Fibroblast of the conjunctiva (primary cell): ENCODE measurements at places on chromosomes 4 and X.

DNA sequence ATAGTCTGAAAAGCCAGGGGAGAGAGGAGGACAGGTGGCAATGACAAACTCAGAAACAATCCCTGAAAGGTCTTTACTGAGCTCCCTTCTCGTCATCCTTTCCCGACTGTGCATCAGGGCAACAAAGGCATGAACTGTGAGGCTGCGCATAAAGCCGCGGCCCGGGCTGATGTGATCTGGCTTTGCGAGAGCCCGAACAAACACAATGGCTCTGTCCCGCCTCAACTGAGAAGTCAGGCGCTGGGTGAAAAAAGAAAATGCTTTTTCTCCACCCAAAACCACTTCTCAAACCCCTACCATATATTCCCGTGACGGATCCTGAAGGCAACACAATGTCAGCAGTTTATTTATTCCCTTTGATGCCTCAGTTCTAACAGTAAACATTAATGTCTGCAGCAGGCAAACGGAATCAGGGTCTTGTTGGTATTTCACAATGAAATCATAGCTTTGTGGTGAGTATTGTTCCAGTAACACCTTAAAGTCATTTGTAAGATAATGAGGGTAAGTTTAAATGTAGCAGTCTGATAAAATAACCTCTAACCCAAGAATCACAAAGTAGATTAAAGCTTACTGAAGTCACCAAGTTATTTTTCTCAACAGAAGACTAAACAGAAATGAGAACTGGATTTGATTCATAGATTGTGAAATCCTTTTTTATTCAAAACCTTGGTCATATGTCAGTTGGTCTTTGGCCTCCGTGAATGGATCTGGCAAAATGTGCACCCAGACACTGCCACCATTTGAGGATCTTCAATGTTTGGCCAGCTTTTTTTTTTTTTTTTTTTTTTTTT is 67.4 kb downstream of the APBB2 start:
- DNase-seq = no peak

- DNase-seq = no peak
These were observed 206.7 kb upstream of the CNKSR2 start for GRCh38 chrX:21167494-21167893.

DNA sequence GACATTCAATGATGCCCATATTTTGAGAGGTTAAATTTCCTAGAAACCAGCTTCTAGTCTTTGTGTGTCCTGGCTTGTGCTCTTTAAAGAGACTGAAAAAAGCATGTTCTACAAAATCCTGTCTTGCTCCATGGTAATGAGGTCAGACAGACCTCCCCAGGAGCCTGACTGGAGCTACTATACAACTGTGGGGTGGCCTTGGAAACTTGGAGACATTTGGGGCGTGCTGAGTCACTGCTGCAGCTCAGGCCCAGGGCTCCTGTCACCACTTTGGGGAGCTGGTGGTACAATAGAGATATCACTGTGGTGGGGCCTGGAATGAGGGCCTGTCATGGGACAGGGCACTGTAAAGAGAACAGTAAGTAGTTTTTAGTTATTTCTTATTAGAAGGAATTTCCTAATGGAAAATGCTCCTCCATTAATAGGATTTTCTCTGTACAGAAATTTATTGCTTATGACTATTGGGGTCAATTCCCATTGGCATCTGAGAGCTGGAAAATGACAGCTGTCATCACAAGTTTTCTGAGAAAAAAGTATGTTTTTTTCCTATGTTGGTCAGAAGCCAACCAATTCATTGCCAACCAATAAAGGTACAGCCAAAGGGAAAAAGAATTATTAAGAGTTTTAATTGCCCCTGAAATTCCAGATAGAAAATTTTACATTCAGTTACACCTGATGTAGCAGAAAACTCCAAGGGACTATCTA is 207.4 kb upstream of the JADE1 start:
- peak; percentile 50 for DNase-seq

GRCh38 chr4:1994938-1995337 is 13.8 kb downstream of the NELFA start:
- no peak for DNase-seq

- no peak for DNase-seq
These were observed 42.8 kb downstream of the BCORL1 start for GRCh38 chrX:130025256-130025655.

GRCh38 chrX:111650845-111651244 is 30.1 kb upstream of the ALG13 start:
- no peak for DNase-seq

DNA sequence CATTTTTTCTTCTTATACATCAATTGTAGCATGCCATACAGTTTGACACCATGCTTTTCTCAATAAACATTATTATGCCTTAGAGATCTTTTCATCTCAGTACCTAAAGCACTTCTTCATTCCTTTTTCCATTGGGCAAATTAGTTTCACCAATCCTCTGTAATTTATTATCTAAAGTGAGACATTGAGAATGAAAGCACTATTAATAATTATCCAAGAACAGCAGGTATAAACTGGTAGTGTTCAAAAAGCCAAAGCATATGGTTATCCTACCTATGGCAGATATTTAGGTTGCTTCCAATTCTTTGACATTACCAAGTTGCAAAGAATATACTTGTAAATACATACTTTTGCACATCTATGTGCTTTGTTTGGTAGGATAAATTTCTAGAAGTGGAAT is 15.6 kb downstream of the LAMTOR3 start:
- no peak for DNase-seq

GRCh38 chr4:143084566-143084965 is 100.2 kb upstream of the USP38 start:
- no peak for DNase-seq

- DNase-seq = no peak
These were observed 270.6 kb upstream of the SLC7A11 start for GRCh38 chr4:138512756-138513155.

GRCh38 chr4:187436251-187436650 is 559.3 kb upstream of the ZFP42 start:
- DNase-seq = no peak

DNA sequence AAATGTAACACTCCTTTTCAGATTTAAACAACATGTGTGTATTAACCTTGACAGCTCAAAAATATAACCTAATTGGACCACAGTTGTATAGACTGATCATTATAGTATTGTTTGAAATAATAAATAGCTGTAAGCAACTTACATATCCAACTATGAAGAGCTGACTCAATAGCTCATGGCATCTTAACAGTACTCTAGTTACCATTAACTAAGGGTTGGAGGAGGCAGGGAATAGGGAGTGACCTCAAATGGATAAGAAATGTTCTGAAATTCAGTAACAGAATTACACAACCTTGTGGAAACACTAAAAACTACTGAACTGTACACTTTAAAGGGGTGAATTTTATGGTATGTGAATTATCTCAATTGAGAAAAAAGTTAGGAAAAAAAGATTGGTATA is 136.5 kb upstream of the CPEB2 start:
- peak; percentile 37 for DNase-seq

GRCh38 chr4:76518241-76518640 is 83.2 kb downstream of the SHROOM3 start:
- no peak for DNase-seq

DNA sequence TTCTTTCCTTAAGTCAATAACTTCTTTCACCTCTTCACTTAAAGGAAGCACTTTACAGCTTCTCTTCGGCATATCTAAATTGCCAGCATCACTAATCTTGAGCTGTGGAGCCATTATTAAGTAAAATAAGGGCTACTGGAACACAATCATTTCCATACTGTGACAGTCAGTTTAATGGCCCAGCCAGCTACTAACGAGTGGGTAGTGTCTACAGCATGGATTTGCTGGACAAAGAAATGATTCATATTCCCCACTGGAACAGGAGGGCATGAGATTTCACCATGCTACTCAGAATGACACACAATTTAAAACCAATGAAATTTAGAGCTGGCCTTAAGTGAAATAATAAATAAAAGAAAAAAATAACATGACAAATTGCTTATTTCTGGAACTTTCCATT is 72.1 kb downstream of the DDIT4L start:
- no peak for DNase-seq

DNA sequence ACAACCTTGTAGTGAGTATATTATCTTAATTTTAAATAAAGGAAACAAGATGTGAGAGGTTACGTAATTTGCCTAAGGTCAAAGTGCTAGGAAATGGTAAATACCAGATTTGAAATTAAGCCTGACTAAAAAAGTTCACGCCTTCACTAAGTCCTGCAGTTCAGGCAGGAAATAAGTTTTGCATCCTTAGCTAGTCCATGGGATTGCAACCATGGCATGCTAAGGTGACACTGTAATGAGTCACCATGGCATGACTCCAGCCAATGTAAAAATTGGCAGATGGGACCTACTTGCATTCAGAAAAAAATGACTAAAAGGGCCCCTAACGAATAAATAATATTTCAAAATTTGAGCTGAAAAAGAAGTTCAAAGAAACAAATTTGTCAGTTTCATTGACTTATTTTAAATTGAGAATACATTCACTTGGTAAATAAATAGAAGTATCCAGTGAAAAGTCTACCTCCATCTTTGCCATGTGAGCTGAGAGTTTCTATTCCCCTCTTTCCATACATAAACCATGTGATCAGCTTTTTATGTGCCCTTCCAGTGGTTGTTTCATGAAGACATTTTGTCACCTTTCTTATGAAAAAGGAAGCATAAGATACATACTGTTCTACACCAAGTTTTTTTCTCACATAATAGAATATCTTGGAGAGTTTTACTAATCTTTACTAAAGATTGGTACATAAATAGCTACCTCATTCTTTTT is 72.4 kb downstream of the ANKRD50 start:
- peak; percentile 68 for DNase-seq

GRCh38 chr4:58809948-58810347 is 1699.8 kb upstream of the IGFBP7 start:
- no peak for DNase-seq

GRCh38 chrX:40391662-40392061 is 189.1 kb upstream of the ATP6AP2 start:
- no peak for DNase-seq

DNA sequence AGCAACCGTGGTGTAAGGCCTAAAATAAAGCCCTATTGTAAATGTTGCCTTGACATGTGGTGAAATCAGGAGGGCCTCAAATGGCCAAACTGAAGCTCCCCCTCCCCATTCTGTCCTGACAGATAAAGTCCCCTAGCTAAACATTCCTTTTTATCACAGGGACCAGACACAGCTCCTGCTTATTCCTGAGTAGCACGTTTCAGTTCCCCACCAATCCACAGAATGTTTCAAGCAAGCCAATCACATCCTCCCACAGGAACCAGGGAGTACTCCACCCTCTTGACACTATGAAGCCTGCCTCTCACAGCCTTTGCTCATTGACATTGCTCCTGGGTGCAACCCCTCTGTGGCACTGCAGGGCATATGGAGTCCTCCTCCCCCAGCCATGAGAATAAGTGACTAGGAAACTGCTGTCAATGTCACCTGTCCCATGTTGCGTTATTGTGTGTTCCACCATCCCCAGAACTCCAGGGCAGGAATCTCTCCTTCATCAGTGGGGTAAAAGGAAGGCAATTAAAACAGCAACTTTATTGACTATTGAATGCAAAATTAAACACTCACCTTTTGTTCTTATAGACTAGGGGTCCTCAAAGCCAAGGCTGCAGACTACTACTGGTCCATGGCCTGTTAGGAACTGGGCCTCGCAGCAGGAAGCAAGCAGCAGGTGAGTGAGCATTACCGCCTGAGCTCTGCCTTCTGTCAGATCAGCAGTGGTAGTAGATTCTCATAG is 128.1 kb downstream of the COL25A1 start:
- DNase-seq = no peak

GRCh38 chr4:125801373-125801772 is 486.6 kb downstream of the FAT4 start:
- no peak for DNase-seq

DNA sequence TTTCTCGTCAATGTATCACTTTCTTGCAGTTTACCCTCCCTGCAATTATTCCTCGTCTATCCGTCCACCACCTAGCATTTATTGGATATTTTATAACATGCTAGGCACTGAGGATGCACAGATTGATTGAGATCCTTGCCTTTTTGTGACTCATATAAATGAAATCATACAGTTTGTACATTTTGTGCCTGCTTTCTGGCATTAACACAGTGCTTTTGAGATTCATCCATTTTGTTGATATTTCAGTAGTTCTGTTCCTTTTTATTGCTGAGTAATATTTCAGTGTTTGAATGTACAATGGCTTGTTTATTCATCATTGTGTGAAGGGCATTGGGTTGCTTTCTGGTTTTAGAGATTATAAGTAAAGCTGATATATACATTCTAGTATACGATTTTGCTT is 841 bp downstream of the TBC1D19 start:
- no peak for DNase-seq

DNA sequence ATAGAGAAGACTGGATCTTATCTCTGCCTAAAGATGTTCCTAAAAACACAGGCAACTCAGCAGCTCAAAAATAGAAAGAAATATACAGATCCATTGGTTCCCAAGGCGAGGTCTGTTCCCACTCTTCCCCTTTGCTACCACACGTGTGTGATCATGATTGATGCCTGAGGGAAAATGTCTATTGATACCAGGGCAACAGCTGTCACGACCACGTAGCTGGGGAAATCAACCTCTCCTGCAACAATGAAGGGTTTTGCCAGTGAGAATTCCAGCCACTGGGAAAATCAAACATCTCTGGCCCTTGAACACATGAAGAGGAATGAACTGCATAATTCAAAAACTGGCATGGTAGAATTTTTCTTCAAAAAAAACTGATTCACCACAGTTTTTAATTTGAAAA is 131.0 kb upstream of the MAP3K15 start:
- DNase-seq = no peak

DNA sequence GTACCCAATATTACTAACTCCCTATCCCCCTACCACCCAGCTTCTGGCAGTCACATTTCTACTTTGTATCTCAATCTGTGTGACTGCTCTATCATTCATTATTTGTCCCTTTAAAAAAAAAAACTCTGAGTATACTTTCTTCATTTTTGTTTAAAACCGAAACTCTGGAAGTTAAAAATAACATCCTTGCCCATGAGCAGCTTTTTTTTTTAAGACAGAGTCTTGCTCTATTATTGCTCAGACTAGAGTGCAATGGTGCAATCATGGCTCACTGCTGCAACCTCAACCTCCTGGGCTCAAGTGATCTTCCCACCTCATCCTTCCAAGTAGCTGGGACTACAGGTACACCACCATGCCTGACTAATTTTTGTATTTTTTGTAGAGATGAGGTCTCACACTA is 15.8 kb downstream of the UBE2K start:
- DNase-seq = no peak

DNA sequence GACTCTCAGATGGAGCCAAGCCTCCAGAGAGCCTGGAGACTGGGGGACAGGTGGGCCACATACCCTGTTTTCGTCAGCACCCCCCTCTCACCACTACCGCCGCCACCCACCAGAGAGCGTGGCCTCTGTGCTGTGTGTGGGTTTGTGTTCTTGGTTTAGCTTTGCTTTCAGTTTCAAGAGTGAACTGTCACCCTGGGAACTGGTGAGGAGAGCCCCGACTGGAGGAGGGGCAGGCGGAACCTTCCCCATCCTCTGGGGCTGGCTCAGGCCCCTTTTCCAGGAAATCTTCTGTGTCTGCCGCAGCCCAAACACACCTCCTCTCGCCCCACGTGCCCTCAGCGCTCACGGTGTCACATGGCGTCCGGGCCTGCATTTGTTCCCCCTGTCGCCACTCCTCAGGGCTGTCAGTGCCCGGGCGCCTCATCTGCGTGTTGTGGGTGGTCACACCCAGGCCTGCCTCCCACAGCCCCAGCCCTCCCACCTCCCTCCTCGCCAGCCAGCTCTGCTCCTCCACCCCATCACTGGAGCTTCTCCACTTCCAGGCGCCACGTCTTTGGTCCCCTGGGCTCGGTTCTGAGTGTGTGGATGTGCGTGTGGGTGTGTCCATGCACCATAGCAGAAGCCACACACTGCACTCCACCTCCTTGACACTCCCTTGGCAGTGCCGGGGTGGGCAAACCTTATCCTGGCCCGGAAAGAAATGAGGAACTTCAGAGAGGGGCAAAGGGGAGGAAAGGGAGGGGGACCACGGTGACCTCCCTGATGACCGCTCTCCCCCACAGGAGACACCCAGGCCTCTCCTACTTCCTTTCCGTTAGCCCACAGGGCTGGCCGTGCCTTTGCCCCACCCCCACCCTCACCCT is 27.8 kb downstream of the ELF4 start:
- DNase-seq = no peak
